Activated CD4-positive, alpha-beta T cell treated with anti-CD3 and anti-CD28 coated beads, Interleukin-2, Interleukin-4, amounts not matched to agents 100 ng/mL and 50 ng/mL, durations not matched to agents 16 hours and 8 hours (primary cell): ENCODE measurements at places on chromosomes 4 and X.

DNA sequence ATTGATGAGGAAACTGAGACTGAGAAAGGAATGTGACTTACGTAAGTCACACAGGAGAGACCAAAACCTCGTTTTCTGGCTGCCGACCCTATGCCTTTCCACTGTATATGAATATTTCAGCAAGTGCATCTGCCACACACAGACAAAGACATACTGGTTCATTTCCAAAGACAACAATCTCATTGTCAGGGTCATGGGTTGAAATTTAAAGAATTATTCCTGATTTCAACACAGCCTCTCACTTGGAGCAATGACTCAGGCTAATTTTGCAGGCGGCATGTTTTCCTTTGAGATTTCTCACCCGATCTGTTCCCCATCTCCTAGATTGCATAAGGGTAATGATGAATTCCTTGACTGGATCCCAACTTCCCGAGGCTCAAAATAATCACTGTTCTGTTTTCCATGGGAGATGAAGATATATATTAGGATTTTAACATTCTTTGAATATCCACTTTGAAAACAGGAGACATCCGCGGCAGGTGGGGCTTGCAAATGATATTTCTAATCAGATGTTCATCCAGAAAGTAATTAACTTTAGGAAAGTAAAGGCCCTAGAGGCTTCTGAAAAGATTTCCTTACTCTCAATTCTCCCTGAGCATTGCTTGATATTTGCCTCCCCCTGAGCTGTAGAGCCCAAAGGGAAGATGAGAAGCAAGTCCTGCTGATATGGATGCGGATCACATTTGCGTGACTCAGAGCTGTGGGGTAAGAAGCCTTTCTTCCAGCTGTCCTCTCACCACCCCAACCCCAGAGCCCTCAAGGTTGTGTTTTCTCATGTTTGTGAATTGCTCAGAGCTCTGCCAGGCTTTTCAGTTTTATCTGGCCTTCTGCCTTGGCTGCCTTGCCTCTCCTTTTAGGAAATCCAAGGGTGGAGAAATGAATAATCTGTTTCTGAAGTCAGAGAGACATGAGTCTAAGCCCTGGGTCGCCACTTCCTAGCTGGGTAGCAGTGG, 361.1 kb upstream of the BOD1L1 start:
- DNase-seq: no peak

GRCh38 chr4:88999392-88999930, 57.5 kb downstream of the FAM13A start:
- DNase-seq: no peak

- no peak for DNase-seq
Measured at GRCh38 chr4:71749008-71749594, 34.8 kb downstream of the GC start.

DNA sequence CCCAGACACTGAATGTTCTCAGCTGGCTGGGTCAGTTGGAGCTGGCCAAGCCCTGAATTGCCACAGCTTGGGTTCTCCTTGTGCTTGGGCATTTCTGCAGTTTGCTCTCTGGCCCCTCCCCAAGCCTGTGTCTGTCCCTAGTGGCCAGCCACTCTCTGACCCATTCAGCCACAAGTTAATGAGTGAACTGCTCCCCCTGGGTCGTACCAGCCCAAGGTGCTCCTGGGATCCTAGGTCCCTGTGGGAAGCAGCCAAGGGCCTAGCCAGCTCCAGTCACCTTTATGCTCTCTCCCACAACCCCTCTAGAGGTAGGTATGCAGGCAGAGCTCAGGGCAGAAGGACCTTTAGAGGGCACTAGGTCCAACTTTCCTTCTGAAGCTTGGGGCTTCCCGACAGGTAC, 51.5 kb downstream of the STARD8 start:
- DNase-seq: no peak
